Fibroblast of the conjunctiva (primary cell): ENCODE measurements at places on chromosomes 7 and 10.
A peak's percentile ranks its signal among the peaks of the same experiment; 100 is the strongest.

- no peak for DNase-seq
Measured at GRCh38 chr10:132395704-132396493, 1.1 kb upstream of the PWWP2B start.

DNA sequence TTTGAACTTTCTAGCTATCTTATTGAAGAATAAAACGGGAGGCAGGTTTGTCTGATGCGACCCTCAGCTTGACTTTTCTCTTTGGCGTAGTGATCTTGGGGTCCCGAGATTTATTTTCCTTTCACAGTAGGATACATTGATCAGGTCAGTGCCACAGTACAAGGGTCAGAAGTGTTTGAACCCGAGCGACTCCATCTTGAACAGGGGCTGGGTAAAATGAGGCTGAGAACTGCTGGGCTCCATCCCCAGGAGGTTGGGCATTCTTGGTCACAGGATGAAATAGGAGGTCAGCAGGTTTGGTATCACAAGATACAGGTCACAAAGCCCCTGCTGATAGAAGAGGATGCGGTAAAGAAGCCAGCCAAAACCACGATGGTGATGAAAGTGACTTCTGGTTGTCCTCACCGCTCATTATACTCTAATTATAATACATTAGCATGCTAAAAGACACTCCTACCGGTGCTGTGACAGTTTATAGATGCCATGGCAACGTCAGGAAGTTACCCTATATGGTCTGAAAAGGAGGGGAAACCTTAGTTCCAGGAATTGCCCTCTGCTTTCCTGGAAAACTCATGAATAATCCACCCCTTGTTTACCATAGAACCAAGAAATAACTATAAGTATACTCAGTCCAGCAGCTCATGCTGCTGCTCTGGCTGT is 3.0 kb upstream of the TECPR1 start:
- DNase-seq, result no peak

GRCh38 chr10:53430974-53431373 is 658.4 kb upstream of the MBL2 start:
- DNase-seq, result no peak

- DNase-seq, result no peak
Measured at GRCh38 chr10:118993214-118993613, 36.3 kb upstream of the NANOS1 start.

DNA sequence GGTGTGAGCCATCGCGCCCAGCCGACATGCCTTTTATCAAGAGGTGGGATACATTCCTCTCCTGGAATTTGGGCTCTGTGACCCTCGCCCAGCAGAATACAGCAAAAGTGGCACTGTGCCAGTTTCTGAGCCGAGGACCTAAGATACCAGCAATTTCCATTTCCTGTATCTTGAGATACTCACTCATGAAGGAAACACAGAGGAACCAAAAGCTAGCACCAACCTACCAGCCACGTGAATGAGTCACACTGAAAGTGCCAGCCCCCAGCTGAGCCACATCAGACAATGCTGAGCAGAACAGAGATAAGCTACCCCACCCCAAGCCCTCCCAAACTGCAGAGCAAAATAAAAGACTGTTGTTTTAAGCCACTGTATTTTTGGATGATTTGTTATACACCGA is 56.3 kb downstream of the CACUL1 start:
- no peak for DNase-seq

DNA sequence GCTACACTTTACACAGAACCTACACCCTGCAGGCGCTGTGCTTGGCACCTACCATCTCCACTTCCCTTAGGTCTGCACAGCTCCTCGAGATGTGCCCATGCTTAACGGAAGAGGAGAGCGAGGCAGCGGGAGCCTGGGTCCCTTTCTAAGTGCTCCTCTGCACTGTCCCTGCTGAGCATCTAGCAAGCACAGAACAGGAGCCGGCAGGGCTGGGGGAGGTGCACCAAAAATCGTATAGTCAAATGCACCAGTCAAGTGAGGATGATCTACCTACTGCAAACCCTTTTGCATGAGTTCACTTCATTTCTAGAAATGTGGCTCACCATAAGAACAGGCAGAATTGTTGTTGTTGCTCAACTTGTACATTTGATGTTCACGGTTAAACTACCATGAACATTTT is 267.7 kb downstream of the TNS3 start:
- DNase-seq, result no peak

- DNase-seq, result no peak
Measured at GRCh38 chr7:21064698-21065648, 278.3 kb upstream of the SP8 start.

DNA sequence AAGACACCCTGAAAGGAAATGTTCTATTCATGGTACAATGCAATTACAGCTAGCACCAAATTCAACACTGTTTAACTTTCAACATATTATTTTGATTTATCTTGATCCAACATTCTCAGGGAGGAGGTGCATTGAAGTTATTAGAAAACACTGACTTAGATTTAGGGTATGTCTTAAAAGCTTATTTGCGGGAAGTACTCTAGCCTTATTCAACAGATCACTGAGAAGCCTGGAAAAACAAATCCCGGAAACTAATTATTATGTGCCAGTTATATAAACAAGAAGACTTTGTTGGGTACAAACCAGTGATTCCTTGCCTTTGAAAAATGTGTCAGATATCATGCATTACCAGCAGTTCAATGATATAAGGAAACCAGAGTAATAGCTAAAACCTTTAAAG is 160.1 kb downstream of the CFTR start:
- DNase-seq, result no peak

- no peak for DNase-seq
Measured at GRCh38 chr10:103734731-103735130, 120.6 kb downstream of the SH3PXD2A start.

DNA sequence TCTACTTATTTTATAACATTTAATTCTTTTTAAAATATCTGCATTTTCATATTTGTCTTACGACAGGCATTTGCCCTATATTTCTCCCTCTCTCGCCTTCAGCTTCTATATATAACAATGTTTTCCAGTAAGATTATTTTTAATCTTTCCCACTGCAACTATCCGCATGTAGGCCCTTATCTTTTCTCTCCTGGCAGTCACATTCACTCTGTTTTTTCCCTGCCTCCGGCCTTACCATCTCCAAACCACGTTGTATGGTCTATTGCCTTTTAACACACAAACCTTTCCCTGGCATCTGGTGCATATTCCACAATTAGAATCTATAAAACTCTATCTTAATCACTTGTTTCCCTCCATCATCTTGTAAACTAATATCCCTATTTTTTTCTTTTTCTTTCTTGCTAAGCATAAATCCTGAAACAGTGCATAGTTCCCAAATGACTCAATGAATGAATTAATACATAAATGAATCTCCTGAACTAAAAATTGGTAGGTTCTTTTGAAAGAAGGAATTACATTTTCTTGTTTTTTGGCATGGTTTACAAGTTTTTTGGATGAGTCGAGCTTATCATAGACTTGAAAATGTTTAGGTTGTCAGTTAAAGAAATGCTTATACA is 173.2 kb downstream of the SEMA3A start:
- no peak for DNase-seq

GRCh38 chr10:45439873-45440272 is 65.9 kb downstream of the ALOX5 start:
- DNase-seq, result no peak

DNA sequence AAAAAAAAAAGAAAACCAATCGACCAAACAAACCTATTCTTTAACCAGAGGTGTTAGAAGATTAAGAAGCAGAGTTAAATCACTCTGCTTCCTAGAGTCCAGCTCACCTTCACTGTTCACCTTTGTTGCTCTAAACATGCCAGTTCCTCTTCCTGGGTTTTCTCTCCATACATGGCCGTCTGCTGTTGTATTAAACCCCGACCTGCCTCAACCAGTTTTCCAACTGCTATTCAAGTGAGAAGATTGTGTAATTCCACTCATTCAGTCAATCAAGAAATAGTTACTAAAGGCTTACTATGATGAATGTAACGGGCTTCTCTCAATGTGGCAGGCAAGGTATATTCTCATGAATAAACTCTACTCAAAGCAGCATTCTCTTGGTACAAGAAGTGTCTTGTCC is 8.8 kb downstream of the AASS start:
- no peak for DNase-seq

DNA sequence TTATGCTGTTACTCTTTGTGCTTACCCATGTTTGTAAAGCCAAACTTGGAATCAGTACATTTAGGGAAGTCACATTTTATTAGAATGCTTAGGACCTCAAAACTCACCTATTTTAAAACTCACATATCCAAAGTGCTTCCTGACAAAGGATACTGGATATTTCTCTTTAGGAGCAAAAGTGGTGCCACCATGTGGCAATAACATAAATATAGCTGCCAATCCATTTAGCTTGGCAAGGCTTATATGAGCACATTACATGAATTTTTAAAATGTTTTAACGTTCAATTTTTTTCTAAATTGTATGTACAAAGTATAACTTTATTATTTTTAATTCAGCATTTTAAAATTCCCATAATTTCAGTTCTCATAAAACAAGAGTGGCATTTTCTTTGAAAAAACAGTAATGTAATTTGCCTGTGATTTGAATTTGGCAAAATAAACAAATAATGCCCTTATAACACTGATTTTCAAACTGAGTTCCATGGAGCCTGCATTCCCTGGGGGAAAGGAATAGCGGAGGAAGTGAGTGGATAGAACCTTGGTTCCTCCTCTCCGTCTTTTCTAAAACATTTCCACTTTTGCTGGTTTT is 75.4 kb downstream of the HDAC9 start:
- peak; percentile 45 for DNase-seq

- no peak for DNase-seq
Measured at GRCh38 chr7:130272381-130273080, 5.9 kb downstream of the CPA2 start.

DNA sequence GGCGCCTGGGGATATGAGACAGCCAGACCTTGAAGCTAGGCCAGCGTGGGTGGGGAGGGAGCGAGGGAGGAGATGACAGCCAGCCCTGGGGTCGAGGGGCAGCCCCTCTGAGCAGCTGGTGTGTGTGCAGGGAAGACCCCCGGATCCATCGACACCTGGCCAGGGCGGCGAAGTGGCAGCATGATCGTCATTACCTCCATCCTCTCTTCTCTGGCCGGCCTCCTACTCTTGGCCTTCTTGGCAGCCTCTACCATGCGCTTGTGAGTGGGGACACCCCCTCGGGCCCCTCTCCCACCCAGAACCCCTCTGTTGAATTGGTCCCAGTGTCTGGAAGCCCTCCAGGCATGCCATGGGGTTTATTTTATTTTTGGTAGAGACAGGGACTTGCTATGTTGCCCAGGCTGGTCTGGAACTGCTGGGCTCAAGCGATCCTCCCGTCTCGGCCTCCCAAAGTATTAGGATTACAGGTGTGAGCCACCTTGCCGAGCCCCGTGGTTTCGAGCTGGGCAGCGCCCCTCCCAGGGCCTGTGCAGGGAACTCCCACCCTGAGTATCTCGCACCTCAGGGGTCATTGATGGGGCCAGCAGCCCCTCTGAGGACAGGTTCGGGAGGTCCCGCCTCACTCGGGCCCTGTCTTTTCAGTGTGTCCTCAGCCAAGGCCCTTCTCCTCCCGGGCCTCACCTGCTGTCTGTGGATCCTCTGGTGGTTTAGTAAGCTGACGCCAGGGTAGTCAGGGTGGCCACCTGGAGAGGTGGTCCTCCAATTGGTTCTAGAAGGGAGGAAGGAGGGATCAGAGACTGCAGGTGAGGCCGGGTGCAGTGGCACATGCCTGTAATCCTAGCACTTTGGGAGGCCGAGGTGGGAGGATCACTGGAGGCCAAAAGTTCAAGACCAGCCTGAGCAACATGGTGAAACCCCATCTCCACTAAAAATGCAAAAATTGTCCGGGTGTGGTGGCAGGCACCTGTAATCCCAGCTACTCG is 3.8 kb downstream of the UPK3B start:
- no peak for DNase-seq

- DNase-seq, result no peak
Measured at GRCh38 chr7:7851381-7851780, 117.2 kb upstream of the GLCCI1 start.

DNA sequence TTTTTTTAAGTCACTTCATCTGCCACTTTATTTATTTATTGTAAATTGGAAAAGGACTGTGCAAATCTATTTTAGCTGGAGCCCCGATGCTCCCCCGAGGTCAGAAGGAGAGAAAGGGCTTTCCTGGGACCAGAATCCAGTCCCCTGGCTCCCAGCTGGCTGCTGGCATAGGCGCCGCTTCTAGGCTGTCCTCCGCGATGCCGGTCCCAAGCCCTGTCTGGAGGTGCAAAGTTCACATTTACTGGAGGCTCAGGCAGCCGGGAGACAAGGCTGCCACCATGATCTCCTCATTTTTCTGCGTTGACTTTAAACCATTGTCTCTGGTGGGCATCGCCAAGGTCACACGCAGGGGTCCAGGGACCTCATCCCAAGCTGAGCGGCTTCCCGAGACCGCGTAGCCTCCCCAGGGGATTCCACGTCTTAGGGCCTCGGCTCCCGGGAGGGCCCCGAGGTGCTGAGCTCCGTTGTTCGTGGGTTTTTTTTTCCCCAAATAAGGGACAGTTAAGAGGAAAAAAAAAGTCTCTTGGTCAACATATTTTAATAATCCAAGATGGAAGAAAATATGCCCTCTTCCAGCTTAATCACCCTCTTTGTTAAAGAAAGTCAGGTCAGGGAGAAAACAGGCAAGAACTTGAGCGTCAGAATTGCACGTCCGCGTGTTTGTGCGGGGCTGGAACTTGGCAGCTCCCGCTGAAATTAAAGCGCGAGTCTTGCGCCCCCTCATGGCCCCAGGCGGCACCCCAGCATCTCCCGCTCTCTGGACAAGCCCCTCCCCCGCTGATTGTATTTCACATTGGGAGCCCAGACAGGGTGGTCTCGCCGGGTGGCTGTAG is 11.9 kb downstream of the RGR start:
- DNase-seq, result peak; percentile 5

DNA sequence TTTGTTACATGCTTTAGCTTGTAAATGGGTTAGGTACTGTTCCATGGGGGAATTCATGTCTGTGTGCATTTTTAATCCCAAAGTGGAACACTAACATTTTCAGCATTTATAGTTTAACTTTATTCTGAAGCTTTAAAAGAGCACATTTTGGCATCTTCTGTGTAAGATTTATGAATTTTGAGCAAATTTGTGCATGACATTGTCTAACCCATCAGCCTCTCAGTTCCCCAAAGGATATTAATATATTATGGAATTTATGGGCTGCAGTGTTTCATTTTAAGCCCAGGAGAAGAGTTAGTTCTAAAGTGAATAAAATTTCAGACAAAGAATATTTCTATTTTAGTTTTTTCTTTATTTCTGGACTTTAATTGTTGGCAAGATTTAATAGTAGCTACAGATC is 421.4 kb downstream of the PLXDC2 start:
- DNase-seq, result no peak
